ENCODE measurements at places on chromosomes 13 and 19.

- DNase-seq: no peak
Observed at GRCh38 chr19:6533000-6533328, 2.1 kb downstream of the TNFSF9 start.

DNA sequence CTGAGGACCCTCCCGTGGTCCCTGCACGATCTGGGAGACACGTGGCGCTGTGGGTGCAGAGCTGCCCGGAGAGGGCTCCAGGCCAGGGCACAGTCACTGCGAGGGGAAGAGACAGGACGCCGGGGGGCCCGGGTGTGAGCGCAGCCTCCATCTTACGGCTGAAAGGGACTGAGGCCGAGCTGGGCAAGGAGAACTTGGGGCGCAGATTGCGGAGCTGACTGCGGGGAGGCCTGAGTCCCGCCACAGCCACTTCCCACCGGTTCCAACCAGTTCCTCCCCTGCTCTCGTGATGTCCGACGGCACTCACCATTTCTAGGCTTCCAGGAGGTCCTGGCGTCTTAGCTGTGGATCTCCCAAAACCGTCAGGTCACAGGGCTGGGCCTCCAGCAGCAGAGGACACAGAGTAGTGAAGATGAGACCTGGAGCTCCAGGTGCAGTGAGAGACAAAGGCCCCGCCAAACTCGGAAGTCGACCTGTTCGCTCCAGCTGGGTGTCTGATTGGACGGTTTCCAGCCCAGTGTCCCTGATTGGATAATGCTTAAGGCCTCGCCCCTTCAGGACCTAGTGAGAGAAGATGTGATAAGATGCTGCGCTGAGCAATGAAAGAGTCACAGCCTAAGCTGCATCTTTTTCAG is 4.8 kb upstream of the ZNF253 start:
- DNase-seq: no peak

- no peak for DNase-seq
Observed at GRCh38 chr19:1210227-1210538, 4.6 kb downstream of the STK11 start.

- DNase-seq: no peak
Observed at GRCh38 chr13:34208336-34208735, 390.4 kb downstream of the RFC3 start.

DNA sequence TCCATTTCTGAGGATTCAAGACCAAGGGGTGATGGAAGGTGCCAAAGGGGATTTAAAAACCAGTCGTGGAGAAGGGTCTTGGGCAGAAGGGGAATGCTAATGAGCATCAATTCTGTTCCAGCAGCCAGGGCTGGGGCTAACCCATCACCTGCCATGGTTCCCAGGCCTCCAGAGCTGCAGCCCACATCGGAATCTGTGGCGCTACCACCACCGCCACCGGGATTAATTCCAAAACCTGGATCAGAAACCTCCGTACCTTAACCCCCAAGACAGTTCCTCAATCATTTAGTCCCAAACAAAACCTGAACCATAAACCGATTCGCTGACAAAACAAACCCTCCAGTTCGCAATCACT is 583 bp downstream of the ZNF615 start:
- no peak for DNase-seq

DNA sequence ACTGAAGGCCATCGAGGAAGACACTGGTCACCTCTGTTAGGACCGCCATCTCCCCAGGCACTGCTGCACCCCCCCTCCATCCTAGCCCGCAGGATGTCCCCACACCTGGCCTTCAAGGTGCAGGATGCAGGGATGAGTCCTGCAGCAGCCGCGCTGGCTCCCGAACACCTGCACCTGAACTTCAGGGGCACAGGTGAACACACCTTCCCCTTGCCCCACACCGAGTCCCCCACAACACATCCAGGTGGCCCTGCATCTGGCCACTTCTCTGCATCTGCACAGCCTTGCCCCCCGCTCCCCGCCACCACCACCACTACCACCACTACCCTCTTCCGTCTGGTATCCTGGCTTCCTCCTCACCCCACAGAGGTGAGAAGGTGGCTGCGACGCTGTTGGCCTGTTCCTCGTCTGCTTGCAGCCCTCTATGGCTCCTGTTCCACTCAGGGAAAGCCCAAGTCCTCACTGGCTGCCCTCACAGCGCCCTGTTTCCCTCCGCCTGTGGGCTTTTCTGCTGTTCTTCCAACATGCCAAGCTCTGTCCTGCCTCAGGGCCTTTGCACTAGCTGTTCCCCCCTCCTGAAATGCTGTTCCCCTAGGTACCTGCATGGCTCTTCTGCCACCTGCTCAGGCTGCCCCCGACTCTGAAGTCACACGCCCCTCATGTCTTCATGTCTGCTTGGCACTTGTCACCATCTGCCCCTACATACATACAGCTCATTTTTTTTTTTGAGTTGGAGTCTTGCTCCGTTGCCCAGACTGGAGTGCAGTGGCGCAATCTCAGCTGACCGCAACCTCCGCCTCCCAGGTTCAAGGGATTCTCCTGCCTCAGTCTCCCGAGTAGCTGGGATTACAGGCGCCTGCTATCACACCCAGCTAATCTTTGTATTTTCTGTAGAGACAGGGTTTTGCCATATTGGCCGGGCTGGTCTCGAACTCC is 1.4 kb upstream of the CERS1 start:
- DNase-seq: no peak

DNA sequence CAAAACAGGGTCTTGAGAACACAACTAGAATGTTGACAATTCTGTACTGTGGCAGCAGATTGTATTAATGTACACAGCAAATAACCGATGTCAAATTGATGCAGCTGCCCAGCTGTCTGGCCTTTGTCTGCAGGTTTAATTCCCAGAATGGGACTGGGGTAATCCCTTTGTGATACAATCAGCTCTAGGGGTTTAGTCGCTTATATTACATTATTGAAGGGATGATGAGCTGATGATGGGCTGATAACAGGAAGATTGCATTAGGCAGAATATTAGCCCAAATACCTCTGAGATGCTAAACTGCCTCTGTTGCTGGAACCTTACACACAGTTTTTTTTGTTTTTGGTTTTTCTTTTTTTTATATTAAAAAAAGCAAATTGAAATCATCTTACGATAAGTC is 265.0 kb downstream of the RBM26 start:
- no peak for DNase-seq

DNA sequence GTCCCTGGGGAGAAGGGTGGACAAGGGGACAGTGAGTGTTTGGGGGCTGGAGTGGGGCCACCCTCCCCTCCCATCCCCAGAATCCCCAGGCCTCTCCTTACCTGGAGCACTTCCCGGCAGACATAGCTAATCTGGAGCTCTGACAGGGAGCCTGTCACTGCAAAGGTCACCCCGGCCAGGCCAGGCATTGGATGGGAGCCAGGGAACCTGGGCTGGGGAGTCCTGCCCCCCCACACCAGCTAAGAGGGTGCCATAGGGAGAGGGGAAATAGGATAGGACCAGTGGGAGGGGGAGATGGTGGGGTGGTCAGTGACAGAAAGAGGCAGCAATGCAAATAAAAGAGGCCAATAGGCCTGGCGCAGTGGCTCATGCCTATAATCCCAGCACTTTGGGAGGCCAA is 3.5 kb downstream of the MAP4K1 start:
- DNase-seq: no peak

GRCh38 chr13:27001705-27002104 is 169.9 kb downstream of the USP12 start:
- DNase-seq: peak; percentile 59

DNA sequence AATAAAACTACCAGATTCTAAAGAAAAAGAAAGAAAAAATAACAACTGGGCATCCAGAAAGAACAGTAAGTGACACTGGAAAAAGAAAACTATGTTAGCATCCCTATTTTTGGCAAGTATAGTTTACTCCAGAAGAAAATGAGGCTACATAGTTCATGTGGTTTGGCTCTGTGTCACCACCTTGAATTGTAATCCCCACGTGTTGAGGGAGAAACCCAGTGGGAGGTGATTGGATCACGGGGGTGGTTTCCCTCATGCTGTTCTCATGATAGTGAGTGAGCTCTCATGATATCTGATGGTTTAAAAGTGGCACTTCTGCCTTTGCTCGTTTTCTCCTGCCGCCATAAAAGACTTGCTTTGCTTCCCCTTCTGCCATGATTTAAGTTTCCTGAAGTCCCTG is 76.9 kb downstream of the ITGBL1 start:
- no peak for DNase-seq

DNA sequence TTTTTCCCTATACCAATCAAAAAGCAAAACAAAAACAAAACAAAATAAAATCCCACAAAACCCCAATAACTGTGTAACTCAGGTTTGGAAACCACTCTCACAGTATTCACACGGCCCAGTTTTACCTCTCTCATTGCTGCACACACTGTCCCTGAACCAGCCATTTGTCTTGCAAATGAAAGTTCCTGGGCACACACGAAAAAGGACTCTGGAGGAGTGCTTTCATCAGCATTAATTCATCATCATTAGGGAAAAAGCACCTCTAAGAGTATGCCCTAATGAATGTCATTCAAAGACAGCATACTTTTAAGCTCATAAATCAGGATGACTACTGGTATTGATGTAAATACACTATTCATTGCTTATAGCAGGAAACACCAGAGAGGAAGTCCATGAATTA is 306.3 kb downstream of the DNAJC15 start:
- DNase-seq: no peak

GRCh38 chr13:29359181-29359580 is 236.3 kb downstream of the SLC7A1 start:
- DNase-seq: no peak

- no peak for DNase-seq
Observed at GRCh38 chr13:49146950-49147355, 73.2 kb upstream of the MLNR start.

DNA sequence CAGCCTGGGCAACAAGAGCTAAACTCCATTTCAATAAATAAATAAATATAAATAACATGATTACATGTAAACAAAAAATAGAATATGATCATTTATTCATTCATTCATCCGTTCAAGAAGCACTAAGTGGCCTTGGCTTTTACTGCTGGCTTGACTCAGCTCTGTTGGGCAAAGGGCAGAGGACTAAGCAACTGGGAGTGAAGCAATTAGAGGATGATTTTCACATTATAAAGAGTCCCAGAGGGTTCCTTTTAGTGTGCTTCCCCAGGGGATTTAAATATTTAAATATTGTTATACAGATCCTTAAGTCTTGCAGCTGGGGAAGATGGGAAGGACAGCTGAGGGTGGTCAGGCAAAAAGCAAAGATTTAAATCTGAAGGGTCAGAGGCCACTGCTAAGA is 34.9 kb upstream of the FLT1 start:
- DNase-seq: no peak

DNA sequence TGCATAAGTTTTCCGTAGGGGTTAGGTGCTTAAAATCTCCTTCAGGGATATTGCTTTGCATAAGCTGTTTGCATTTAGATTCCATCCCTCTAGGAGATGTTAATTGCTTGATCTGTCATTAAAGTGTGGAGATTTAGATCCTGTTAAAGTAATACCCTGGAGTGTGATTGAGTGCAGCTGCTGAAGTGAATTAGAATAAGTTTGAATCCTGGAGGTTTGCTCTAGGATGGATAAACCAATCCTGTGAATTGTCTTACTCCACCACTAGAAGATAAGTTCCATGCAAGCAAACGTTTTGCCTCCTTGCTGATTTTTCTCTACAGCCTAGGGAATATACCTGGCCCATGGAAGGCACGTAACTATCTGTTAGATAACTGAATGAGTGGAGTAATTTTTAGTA is 1487.2 kb upstream of the PRR20A start:
- no peak for DNase-seq

DNA sequence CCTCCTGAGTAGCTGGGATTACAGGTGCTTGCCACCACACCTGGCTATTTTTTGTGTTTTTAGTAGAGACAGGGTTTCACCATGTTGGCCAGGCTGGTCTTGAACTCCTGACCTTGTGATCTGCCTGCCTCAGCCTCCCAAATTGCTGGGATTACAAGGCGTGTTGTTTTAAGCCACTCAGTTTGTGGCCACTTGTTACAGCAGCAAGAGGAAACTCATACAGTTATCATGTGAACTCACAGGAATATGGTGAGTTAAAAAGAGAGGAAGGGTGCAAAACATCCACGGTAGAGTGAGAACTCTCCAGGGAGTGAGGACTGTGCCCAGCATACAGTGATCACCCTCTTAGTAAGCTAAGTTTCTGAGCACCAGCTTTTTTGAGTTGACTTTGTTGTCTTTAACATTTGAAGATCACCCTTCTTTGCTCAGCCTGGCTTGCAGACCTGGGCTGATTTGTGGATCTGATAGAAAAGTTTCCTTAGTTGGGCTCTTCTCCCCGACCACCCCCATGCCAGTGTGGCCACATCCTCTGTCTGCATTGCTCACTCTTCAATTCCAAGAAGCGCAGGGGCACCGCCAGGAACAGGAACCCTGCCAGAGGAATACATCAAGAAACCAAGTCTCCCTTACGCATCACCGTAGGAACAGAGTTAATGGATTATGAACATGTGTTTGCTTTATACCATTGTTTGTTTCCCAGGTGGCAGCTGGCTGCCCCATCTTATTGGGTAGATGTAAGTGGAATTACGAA is 16.0 kb downstream of the ALOX5AP start:
- no peak for DNase-seq

- no peak for DNase-seq
Observed at GRCh38 chr13:22198001-22198400, 527.1 kb downstream of the FGF9 start.

DNA sequence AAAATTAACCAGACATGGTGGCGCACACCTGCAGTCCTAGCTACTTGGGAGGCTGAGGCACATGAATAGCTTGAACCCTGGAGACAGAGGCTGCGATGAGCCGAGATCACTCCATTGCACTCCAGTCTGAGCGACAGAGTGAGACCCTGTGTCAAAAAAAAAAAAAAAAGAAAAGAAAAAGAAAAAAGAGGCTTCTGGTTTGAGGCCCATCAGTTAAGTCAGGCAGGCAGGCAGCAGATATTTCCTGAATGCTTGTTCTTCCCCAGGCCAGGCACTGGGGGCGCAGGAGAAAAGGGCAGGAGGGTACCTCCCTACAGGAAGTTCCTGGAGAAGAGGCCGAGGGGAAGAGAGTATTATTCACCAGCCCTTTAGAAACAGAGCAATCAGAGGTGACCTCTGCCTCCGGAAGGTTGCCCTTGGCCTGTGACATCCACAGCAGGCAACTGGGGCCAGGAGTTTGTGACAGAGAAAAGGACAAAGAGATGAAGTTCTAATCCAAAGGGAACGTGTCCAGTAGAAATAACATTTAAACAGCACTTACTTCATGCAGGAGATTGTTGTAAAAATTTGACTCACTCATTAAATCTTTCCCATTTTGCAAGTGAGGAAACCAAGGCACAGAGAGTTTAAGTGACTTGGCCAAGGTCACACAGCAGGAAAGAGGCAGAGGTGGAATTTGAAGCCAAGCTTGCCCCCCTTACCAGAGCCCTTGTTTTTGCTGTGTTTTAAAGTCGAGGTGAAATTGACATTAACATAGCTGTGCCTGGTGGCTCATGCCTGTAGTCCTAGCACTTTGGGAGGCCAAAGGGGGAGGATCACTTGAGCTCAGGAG is 4.3 kb upstream of the RLN3 start:
- no peak for DNase-seq

GRCh38 chr13:91904597-91904996 is 506.2 kb downstream of the GPC5 start:
- no peak for DNase-seq

- DNase-seq: no peak
Observed at GRCh38 chr13:86838411-86839120, 832.6 kb upstream of the SLITRK5 start.

Measured in NCI-H187 treated with DMSO at 0.1 percent for 48 hours (cell line).